Right atrium auricular region (tissue), 2 donors: ENCODE measurements at places on chromosomes 1 and 21. TPM values are rescaled to one million over a fixed set of nuclear protein-coding genes. Genes with fewer than 3 reads are reported as not detected.

OR2T2 gene
- not detected for total RNA-seq

B3GALT2 gene
- 51.7 TPM for total RNA-seq

BGLAP gene
- total RNA-seq, result not detected

LCE2B gene
- not detected for total RNA-seq

OR4F29 gene
- not detected for total RNA-seq

C1QC gene
- total RNA-seq, result 31.4 TPM

C1orf74 gene
- 1.6 TPM for total RNA-seq

UTS2 gene
- total RNA-seq, result not detected

RNU1-1 gene
- total RNA-seq, result not detected

TRPM2 gene
- total RNA-seq, result 0.89 TPM

RAB42 gene
- total RNA-seq, result 2.0 TPM

DNA sequence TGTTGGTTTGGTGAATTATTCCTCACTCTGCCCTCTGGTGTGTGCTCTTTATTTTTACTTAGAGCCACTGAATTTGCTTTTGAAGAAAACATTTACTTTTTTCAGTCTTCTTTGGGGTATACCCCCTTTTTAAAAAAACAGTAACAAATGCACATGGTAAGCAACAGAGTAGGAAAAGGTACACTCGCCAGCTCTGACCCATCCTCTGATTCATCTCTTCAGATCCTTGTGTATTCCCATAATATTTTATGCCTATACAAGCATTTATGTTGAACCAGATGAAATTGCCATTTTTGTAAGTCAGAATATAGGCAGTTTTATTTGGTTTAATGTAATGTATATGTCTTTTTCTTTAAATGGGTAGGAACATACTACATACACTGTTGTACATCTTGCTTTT, 28.3 kb downstream of the TTC3 start:
- no peak overlapping the region for H3K27ac ChIP-seq
- H3K4me3 ChIP-seq, result no peak overlapping the region
- no peak for DNase-seq
- H3K4me1 ChIP-seq, result no peaks in the 10 kb centered on the region

DNA sequence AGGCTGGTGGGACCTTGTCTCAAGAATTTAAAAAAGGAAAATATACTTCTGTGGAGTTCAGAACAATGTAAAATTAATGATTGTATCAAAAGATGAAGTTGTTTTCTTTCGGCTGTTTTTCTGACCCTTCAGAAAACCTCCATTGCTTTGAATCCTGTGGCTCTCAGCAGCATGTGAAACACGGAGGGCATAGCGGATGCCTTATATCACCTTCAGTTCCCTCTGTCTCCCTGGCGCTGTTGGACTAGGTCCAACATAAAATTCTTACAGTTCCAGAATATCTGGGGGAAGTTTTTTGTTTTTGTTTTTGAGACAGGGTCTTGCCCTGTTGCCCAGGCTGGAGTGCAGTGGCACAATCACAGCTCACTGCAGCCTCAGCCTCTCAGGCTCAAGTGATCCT, 7.4 kb downstream of the ZBTB8A start:
- H3K27ac ChIP-seq, result no peak overlapping the region
- no peak overlapping the region for H3K4me3 ChIP-seq
- H3K4me1 ChIP-seq, result no peaks in the 10 kb centered on the region

DNA sequence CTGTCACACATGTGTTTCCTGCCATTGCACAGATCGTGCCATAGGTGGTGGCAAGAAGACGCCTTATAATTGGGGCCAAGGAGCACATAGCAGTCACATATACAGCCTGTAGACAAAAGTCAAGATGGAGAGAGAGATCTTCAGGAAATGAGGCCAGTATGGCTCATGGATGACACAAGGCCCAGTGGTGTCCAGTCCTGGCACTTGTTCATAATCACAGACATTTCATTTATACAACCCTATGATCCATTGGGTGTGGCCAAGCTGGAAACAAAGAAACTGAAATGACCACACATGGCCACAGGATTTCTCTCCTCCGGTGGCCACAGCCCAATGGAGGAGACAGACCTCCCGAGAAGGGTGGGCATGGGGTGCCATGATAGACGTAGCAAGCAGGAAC, 78.5 kb upstream of the KAZN start:
- no peak overlapping the region for H3K27ac ChIP-seq
- no peak for DNase-seq
- no peaks in the 10 kb centered on the region for H3K27me3 ChIP-seq
- H3K4me3 ChIP-seq, result no peak overlapping the region

GRCh38 chr1:31978843-31979400, 34.7 kb upstream of the KHDRBS1 start:
- H3K4me1 ChIP-seq, result peaks cover 4% of the 10 kb centered on the region
- no peaks in the 10 kb centered on the region for H3K27me3 ChIP-seq
- no peak overlapping the region for H3K27ac ChIP-seq
- DNase-seq, result no peak

- H3K4me3 ChIP-seq, result no peak overlapping the region
- H3K27ac ChIP-seq, result no peak overlapping the region
- H3K36me3 ChIP-seq, result no peaks in the 10 kb centered on the region
- no peaks in the 10 kb centered on the region for H3K4me1 ChIP-seq
- no peaks in the 10 kb centered on the region for H3K27me3 ChIP-seq
These were observed 240.7 kb downstream of the BARHL2 start for GRCh38 chr1:90476411-90476810.

- H3K36me3 ChIP-seq, result no peaks in the 10 kb centered on the region
- DNase-seq, result no peak
- no peak overlapping the region for H3K27ac ChIP-seq
- no peak overlapping the region for H3K4me3 ChIP-seq
These were observed 495.6 kb upstream of the C1orf87 start for GRCh38 chr1:60569189-60569588.

DNA sequence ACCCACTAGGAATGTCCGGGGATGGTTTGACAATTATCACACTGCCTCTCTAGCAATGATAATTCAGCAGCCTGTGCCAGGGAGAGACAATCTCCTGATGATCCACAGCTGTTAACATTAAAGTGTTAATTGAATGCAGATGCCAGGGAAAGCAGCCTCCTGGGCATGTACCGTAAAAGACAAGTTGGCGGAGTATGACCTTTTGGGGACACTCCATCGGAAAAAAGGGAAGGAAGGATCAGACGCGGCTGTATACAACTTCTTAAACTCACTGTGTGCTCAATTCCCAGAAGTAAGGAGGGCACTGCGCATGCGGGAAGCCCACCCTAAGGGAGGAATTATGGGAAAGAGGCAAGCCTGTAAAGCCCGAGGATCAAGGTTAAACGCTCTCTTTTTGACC, 62.6 kb downstream of the MAP3K7CL start:
- no peaks in the 10 kb centered on the region for H3K27me3 ChIP-seq
- peak overlapping the region; percentile 26 for H3K4me3 ChIP-seq

- H3K27ac ChIP-seq, result no peak overlapping the region
- no peaks in the 10 kb centered on the region for H3K36me3 ChIP-seq
- H3K27me3 ChIP-seq, result no peaks in the 10 kb centered on the region
- H3K4me3 ChIP-seq, result no peak overlapping the region
- no peak for DNase-seq
These were observed 14.3 kb downstream of the UMODL1 start for GRCh38 chr21:42085246-42086077.

- no peaks in the 10 kb centered on the region for H3K27me3 ChIP-seq
- H3K36me3 ChIP-seq, result no peaks in the 10 kb centered on the region
- H3K4me1 ChIP-seq, result no peaks in the 10 kb centered on the region
- DNase-seq, result no peak
- H3K4me3 ChIP-seq, result no peak overlapping the region
These were observed 8.2 kb downstream of the ZSWIM5 start for GRCh38 chr1:45198185-45198584.

DNA sequence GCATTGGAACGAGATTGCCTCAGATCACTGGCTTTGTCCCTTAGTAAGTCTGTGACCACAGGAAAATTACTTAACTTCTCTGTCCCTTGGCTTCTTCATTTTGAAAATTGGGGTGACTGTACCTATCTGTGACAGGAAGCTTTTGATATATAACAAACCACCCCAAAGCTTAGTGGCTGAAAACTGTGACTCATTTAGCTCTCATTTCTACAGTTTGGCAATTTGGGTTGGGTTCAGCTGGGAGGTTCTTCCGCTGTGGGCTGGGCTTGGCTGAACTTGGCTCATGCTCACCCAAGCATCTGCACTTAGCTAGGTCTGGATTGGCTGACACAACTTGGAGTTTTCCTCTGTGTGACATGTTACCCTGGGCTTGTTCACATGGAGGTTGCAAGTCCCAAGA, 14.0 kb downstream of the C1orf94 start:
- no peaks in the 10 kb centered on the region for H3K27me3 ChIP-seq
- H3K27ac ChIP-seq, result no peak overlapping the region
- no peaks in the 10 kb centered on the region for H3K36me3 ChIP-seq
- DNase-seq, result no peak
- H3K4me1 ChIP-seq, result no peaks in the 10 kb centered on the region

DNA sequence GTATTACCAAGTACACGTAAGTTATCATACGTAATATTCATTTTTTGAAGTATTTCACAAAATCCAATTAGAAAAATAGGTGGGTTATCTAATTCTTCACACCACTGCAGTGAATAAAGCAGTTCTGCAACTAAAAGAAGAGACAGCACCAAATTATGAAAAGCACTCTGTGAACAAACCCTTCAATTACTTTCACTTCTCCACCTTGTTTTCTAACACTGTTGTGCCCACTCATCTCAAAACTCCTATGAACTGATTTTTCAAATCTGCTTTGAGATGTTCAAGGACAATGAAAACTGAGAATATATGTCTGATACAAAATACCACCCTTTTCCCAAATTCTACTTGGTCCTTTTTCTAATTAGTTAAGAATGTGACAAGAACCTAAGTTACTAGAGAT, 39.4 kb downstream of the LTN1 start:
- H3K36me3 ChIP-seq, result peaks cover 49% of the 10 kb centered on the region
- no peaks in the 10 kb centered on the region for H3K4me1 ChIP-seq
- no peaks in the 10 kb centered on the region for H3K27me3 ChIP-seq
- H3K4me3 ChIP-seq, result no peak overlapping the region
- H3K27ac ChIP-seq, result no peak overlapping the region

DNA sequence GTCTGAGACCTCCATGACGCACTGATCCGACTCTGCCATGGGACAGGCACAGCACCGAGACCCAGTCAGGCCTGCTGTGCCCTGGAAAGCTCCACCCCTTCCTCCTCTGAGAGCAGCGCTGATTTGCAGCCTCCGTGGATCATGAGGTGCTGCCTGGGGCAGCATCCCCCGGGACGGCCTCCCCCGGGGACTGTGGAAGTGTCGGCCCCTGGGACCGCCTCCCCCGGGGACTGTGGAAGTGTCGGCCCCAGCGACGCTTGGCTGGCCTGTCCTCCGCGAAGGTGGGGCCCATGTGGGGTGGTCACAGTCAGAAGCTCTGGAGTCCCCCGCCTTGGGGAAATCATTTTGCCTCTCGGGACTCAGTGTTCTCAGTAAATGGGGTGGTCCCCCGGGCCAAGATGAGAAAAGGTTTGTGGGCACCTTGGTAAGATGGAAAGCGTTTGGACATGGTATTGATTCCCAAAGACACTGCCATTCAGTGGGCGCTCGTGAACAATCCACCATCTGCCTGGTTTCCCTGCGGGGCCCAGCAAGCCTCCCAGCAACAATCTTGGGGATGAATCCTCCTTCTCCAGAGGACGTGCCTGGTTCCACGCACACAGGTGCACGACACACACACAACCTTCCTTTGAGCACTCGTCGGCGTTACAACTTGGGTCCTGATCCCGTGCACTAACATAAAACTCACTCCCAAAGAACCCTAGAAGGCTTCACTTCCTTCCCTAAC, 3.0 kb downstream of the TFF2 start:
- no peaks in the 10 kb centered on the region for H3K4me1 ChIP-seq
- no peaks in the 10 kb centered on the region for H3K36me3 ChIP-seq
- H3K4me3 ChIP-seq, result no peak overlapping the region
- no peaks in the 10 kb centered on the region for H3K27me3 ChIP-seq
- DNase-seq, result no peak

GRCh38 chr1:64828829-64829228, 84.0 kb downstream of the RAVER2 start:
- H3K27ac ChIP-seq, result no peak overlapping the region
- no peak overlapping the region for H3K4me3 ChIP-seq
- DNase-seq, result no peak
- no peaks in the 10 kb centered on the region for H3K4me1 ChIP-seq
- peaks cover 18% of the 10 kb centered on the region for H3K36me3 ChIP-seq
- no peaks in the 10 kb centered on the region for H3K27me3 ChIP-seq

DNA sequence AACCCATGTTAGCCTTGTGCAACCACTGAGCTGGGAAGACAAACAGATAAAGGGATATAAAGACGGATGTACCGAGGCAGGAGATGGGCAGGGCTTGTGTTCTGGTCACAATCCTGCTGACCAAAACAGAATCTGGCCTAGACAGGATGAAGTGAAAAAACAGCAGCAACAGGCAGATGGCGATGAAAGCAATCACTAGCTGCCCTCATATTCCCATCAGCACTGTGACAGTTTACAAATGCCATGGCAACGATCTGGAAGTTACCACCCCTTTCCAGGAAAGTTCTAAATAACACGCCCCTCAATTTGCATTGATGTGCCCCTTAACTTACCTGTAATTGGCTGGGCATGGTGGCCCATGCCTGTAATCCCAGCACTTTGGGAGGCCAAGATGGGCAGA, 40.6 kb upstream of the CD46 start:
- H3K36me3 ChIP-seq, result no peaks in the 10 kb centered on the region
- no peak overlapping the region for H3K27ac ChIP-seq
- no peaks in the 10 kb centered on the region for H3K4me1 ChIP-seq
- no peak for DNase-seq

DNA sequence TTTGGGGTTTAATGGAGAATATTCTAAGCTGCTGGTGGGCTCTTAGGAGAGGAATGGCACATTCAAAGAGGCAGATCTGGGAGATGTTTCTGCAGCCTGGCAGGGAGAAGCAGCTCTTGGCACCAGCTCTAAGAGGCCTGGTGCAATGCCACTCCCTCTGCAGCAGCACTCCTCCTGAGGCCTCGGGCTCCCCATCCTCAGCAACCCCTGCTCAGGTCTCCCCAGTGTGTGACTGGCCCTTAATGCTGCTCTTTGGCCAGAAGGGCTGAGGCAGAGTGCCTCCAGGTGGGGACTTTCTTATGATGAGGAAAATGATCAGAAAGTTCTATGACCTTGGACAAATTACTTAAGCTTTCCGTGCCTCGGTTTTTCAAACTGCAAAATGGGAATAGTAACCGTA, 55.5 kb downstream of the MAB21L3 start:
- H3K27me3 ChIP-seq, result no peaks in the 10 kb centered on the region
- H3K36me3 ChIP-seq, result no peaks in the 10 kb centered on the region
- DNase-seq, result no peak
- H3K4me1 ChIP-seq, result peaks cover 52% of the 10 kb centered on the region
- H3K27ac ChIP-seq, result peak overlapping the region; percentile 80
